ENCODE measurements at places on chromosomes 5 and 9.

DNA sequence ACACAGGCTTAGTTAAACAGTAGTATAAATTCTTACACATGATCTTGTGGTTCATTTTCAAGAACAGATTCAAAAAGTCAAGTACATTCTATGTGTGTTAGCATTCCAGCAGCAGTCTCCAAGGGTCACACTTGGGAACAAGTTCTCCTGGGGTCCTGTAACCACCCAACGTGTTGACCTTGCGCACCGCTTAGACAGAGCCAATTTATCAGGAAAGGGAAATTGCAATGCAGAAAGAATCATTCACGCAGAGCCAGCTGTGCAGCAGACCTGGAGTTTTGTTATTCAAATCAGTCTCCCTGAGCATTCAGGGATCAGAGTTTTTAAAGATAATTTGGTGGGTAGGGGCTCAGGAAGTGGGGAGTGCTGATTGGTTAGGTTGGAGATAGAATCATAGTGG, 8.5 kb upstream of the RXFP3 start:
- DNase-seq = no peak

DNA sequence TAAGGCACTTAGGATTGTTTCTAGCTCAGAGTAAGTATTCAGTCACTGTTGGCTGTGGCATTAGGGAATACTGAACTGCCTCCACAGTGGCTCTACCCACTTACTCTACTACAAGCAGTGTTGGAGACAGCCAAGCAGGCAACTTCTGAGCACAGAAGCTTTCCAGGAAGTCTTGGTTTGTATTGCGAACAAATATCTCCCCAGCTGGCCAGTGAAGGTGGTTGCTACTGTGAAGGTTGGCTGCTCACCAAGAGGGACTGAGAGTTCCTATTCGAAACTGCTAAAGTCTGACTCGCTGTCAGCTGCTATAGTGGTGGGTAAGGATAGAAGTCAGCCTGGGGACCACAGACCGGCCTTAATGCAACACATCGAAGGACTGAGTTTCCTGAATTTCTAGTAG, 319.1 kb downstream of the KIF4B start:
- DNase-seq = peak; percentile 13

DNA sequence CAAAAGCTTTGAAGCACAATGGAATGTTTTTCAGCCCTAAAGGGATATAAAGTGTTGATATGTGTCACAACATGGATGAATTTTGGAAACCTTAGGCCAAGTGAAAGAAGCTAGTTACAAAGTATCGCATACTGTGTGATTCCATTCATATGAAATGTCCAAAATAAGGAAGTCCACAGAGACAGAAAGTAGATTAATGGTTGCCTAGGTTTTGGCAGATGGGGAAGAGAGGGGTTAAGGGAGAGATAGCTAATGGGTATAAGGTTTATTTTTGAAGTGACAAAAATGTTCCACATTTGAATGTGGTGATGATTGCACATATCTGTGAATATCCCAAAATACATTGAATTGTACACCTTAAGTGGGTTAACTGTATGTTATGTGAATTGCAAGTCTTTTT, 57.5 kb upstream of the MCCC2 start:
- no peak for DNase-seq

DNA sequence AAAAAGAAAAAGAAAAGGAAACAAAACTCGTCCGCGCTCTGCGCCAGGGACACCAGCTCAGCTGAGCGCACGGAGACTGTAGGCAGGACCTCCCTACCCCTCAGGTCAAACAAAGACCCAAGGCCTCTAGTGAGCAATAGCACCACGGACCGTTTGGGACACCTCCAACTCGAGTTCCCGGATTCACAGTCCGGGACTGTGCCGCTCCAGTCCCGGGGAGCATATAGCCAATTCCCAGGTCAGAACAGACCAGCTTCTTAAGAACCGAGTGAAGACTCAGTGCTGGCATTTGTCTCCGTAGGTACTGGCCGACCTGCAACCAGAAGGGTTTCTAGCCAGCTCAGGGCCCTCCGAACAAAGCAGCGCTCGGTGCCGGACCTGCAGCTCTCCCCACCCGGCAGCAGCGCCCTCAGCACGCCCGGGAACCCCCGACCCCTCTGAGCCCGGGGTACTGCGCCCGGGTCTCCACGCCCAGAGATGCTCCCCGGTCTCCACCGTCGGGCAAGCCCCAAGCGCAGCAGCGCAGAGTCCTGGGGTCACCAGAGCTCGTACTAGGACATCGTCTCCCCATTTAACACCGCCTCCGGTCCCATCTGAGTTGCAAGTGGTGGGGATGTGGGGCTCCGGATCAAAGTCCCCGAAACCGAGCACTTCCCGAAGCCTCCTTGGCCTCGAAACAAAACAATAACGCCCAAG, 591 bp downstream of the ABCA1 start:
- no peak for DNase-seq

DNA sequence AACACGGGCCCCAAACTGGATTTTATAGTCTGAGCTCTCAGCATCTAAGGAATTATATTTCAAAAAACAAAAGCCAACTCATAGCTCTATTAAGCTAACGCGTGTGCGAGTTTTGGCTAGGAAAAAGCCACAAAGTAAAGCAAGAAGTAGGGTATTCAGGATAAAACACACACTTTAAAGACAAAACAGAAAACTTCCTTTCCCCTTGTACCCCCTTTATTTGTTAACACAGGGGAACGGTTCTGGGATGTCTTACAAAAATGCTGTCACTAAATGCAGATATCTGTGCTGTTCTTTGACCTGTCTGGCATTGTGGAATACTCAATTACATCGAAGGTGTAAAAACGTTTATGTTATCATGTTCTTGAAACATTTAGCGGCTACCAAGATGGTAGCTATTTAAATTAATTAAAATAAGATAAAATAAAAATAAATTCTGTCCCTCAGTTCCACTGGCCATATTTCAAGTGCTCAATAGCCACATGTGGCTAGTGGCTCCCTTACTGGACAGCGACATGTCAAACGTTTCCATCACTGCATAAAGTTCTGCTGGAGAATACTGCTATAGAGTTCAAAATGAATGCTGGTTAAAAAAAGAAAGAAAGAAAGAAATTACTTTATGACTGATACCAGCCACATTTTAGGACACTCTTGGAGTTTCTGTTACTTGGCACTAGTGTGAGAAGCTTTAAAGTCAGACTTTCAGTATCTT, 7.2 kb upstream of the MEF2C start:
- DNase-seq = no peak

- no peak for DNase-seq
Measured at GRCh38 chr5:142663246-142663645, 22.6 kb downstream of the FGF1 start.

GRCh38 chr5:122077366-122078115, 518 bp downstream of the LOX start:
- DNase-seq = no peak

GRCh38 chr9:89712283-89712682, 107.5 kb downstream of the GADD45G start:
- no peak for DNase-seq

- no peak for DNase-seq
Measured at GRCh38 chr5:100175346-100175745, 359.8 kb upstream of the FAM174A start.

GRCh38 chr5:82785882-82786509, 291.2 kb downstream of the TMEM167A start:
- DNase-seq = no peak

DNA sequence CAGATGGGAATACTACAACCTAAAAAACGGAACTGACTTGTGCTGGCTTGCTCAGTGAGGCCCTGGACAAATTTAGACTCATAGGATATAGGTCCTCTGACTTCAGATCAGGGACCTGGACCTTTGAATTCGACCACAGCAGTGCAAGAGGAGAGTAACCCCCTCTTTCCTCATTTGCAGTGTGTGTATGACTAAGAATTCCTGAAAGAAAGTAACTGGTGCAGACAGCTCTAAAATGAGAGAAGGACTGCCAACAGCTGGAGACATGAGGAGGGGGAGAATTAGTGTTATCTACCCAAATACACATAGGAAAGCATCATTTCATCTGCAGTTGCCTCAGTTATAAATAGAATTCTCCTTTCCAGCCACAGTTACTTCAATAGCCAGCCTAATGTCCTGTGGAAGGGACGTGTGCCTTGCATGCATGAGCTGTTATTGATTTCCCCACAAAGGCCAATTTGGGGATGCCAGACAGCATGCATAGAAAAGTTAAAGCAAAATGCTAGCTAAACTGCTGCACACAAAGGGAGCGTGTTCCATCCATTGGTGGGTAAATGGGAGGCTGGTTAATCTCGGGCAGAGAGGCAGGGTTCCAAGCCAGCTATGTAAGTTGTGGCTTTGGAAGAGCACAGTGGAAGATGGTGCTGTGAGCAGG, 442.7 kb downstream of the CDK5RAP2 start:
- no peak for DNase-seq

DNA sequence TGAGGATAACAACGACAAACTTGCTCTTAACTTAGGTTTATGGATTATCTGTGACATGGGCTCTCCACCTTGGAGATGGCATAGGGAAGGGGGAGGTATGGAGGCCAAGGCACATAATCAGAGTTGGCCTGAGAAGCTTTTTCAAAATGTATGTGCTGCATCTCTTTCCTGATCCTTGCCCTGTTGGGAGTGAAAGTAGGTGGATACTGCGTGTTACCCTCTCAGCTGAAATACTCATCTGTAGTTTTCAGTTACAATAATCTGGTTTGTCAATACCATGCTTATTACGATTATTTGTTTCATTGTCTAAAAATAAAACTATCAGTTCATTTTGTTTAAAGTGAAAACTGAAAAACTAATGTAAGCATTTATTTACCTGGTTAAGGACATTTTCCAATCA, 86.7 kb downstream of the SLC44A1 start:
- DNase-seq = no peak

DNA sequence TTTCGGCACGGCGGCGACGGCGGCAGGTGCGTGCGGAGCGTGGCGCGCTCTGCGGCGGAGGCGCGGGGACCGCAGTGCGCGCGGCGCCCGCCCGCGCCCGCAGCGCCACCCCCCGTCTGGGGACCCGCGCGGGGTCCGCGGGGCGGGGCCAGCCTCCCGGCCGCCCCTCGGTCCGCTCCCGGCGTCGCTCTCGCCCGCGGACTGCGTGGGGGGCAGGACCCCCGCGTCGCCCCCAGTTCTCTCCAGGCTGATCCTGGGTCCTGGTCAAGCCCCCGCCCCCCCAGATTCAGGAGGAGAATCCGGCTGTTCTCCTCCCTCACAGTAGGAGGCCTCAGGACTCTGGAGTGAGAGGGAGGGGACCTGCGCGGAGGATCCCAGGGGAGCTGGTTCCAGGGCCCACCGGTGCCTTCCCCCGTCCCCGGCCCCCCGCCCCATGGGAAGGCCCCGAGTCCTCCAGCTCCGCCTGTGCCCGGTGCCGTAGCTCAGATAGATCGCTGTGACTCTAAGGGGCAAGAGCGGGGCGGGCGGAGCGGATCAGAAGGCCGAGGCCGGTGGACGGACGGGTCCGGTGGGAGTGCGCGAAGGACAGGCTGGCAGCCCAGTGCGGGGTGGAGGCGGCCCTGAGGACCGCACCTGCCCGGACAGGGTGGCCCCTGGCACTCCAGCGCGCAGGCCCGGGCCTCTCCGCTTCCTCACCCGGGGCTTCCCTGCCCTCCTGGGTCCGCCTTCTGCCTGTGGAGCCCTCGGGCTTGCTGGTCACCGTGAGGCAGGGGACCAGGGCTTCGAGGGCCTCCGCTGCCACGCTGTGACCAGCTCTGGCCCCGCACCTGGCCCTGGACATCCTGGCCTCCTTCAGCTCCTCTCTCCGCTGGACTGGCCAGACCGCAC, at the start of gene RNF208:
Gene RNF208, minus strand, starts transcription at position 51 of the 888 bp plus-strand sequence. CDS start 1,028 bp downstream, outside the sequence.
- DNase-seq = no peak

DNA sequence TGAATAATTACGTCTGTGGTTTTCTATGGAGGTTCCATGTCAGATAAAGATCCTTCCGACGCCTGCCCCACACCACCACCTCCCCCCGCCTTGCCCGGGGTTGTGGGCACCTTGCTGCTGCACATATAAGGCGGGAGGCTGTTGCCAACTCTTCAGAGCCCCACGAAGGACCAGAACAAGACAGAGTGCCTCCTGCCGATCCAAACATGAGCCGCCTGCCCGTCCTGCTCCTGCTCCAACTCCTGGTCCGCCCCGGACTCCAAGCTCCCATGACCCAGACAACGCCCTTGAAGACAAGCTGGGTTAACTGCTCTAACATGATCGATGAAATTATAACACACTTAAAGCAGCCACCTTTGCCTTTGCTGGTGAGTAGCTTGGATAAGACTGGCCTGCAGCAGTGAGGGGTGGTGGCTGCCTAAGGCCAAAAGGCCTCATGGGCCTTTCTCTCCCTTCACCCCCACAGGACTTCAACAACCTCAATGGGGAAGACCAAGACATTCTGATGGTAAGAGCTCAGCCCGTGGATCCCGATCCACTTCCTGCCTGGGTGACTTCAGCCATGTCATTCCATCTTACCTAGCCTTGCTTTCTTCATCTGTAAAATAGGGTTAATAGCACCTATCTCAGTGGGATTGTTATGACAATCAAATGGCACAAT, at the start of gene IL3:
Gene IL3, plus strand, starts transcription at position 155 of the 661 bp plus-strand sequence. Its CDS starts 52 bp downstream, at position 207.
- no peak for DNase-seq

- DNase-seq = no peak
Measured at GRCh38 chr9:123823194-123823947, 106.6 kb downstream of the DENND1A start.

- no peak for DNase-seq
Measured at GRCh38 chr9:94665613-94666012, 26.3 kb upstream of the FBP1 start.

DNA sequence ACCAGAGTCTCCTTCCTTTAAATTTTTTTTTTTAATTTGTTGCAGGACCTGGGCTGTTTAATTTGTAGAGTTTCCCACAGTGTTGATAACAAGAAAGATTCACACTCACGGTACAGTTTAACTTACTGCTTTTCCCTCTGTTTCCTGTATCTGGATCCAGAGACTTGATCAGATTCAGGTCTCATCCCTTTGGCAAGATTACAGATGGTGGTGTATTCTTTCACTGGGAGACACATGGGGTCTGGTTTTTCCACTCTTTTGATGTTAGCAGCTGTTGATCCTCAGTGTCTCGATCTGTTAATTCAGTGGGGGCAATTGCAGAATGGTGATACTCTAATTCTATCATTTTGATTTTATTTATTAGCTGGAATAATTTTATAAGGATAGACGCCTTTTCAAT, 75.4 kb upstream of the TNFAIP8 start:
- no peak for DNase-seq

- no peak for DNase-seq
Measured at GRCh38 chr9:95027914-95028852, 289.3 kb downstream of the FANCC start.

- DNase-seq = no peak
Measured at GRCh38 chr9:976258-976942, at the start of gene DMRT3. DMRT3 (plus strand) TSS chr9:976655; CDS start chr9:977002, 347 bp downstream.

- no peak for DNase-seq
Measured at GRCh38 chr5:40361378-40361777, 318.3 kb upstream of the PTGER4 start.

DNA sequence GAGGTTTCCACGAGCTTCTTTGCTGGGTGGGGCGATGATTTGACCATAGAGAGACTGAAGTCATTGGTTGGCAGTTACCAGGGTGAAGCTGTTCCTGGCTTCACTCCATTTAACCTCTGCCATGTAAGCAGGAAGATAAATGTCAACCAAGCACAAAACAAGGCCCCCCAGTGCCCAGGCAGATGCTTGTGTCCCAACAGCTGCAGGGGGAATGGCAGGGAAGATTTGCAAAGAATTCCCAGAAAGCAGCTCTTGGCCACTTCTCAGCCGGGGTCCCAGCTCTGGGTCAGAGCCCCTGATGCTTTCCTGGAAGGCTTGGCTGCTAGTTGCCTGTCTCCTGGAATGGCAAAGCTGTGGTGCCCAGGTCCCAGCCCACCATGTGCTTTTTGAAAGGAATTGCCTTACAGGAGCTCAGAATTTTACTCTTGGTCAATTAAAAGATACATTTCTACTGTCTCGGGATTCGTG, 383.4 kb downstream of the ENC1 start:
- DNase-seq = no peak

GRCh38 chr5:131647048-131647769, 12.2 kb upstream of the RAPGEF6 start:
- no peak for DNase-seq

Data from GM12864 (cell line).